Stimulated activated CD4-positive, alpha-beta T cell treated with anti-CD3 and anti-CD28 coated beads, Interleukin-4, amount 100 ng/mL, for 4 hours (primary cell): ENCODE measurements at places on chromosomes 2 and 18.

DNA sequence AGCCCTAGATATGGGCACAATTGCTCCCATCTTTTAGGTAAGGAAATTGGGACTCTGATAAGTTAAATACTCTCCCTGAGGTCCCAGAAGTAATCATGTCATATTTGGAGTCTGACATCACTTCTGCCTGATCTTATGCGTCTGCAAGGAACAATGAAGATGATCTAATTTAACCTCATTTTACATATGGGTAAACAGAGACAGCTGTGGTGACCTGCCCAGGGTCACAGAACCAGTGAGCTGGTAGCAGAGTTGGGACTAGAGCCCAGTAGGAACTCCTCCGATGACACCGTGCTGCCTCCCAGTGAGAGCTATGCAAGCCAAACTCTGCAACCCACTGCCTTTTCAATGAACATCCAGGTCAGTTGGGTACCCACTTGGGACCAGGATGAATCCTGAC is 17.8 kb downstream of the CTAGE1 start:
- no peak for DNase-seq

DNA sequence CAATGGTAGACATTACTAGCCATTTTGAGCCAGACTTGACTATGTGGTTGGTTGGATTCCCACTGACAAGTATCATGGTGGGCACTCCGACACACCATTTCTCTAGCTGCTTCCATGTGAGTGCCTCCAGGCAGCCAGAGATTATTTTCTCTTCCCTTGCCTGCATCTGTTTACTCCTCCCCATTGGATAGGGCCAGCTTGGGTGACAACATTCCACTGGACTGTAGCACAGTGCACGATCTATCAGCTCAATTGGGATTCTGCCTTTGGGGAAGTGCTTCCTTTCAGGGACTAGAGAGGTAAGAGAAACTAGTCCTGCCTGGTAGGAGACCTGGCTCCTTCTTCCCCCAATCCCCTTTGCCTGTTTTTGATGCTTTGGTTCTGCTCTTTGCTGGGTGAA is 49.0 kb upstream of the MAP4K3 start:
- DNase-seq = no peak

- no peak for DNase-seq
Observed at GRCh38 chr18:3982541-3982940, 472.6 kb downstream of the DLGAP1 start.

GRCh38 chr2:191656391-191656790 is 21.5 kb upstream of the NABP1 start:
- no peak for DNase-seq

DNA sequence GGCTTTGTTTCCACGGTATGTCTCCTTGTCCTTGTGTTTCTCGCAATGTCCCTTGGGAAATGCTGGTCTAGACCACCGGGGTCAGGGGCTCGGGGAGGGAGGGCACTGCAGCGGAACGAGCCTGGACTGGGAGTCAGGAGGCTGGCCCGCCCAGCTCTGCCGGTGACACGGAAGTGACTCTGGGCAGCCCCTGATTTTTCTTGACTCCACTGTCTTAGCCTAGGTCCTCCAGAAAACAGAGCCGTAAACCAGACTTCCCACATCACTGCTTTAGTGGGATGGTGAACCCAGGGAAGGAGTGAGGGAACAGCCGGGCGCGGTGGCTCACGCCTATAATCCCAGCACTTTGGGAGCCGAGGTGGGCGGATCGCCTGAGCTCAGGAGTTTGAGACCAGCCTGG is 144.2 kb downstream of the ASB1 start:
- no peak for DNase-seq
